ENCODE measurements at places on chromosomes 4 and X.

GRCh38 chr4:116530048-116530447 lies 555.3 kb downstream of the TRAM1L1 start:
- no peak for DNase-seq

GRCh38 chr4:96145601-96146000 lies 305.7 kb downstream of the PDHA2 start:
- no peak for DNase-seq

- peak; percentile 25 for DNase-seq
Observed at GRCh38 chr4:90328558-90328957, 201.4 kb downstream of the CCSER1 start.

GRCh38 chrX:627995-628394 lies 2.6 kb upstream of the SHOX start:
- no peak for DNase-seq

DNA sequence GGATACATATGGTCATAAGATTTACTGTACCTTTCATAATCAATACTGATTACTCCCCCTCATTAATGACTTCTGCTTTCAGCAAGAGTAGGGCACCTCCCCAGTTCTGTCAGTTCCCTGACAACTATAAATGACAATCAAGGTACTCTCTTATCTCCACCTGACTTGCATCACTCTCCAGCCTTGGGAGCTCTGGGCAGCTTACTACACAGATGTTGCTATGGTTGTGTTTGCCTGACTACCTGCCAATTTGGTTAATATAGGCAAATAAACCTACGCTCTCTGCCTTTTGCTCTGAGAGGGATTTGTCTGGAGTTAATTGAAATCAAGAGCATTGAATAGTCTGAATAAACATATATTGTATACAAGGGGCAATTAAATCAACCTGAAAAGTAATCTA lies 22.8 kb upstream of the MAP7D3 start:
- DNase-seq: no peak

- DNase-seq: no peak
Observed at GRCh38 chrX:49879656-49880277, 483 bp downstream of the USP27X start.

DNA sequence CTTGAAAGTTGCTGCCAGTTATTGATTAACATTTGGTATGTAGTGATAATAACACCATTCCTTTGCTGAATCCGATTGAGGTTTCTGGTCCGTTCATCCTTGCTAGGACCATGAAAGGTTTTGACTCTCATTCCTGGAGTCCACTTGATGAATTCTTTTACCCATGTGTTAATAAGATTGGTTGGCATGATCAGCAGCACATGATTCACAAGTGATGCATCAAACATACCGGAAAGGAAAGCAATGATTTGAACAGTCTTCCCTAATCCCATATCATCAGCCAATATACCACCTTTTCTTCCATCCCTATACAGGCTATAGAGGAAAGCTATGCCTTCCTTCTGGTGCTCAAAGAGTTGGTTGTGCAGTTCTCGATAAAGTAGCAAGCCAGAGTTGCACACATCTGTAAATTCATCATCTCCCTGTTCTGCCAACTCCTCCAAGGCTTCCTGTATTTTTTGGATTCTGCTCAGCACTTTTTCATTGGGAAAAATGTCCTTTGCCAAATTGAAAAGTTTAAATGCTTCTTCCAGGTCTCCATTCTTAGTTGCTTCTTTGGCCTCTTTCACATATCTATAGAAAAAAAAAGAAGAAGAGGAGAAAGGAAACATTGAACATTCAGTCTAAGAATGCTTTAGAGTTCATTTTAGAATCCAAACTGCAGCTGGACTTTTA lies 26.7 kb downstream of the PIN4 start:
- no peak for DNase-seq

All from colonic mucosa (tissue), 4 donors.